ENCODE measurements at places on chromosomes 3 and 15.
A peak's percentile ranks its signal among the peaks of the same experiment; 100 is the strongest.

DNA sequence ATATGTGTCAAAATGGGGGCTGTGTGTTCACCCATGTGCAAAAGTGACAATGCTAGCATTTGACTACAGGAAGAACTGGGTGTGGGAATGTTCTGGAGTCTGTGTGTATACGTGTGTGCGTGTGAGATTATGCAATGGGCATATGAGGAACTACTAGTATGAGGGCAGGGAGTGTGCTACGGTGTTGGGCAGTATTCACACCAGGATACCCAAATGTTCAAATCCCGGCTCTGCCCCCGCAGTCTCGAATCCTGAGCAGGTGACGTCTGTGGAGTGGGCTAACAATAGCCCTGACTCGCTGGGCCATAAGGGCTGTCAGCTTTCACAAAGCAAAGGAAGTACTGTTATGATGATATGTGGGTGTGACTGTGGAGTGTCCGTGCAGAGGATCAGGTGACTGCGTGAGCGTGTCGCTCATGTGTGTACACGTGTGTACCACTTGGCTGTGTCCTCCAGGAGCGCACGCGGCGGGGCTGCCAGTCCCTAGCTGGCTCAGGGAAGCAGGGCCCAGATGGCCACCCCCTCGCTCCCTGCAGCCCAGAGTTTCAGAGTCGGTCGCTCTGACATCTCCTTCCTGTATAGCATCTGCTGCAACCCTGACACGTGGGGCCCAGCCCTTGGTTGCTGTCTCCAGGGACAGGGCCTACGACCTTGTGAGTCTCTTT lies 27.2 kb downstream of the IQSEC1 start:
- peak; percentile 81 for DNase-seq

GRCh38 chr15:73685981-73686380 lies 1.8 kb downstream of the CD276 start:
- no peak for DNase-seq

DNA sequence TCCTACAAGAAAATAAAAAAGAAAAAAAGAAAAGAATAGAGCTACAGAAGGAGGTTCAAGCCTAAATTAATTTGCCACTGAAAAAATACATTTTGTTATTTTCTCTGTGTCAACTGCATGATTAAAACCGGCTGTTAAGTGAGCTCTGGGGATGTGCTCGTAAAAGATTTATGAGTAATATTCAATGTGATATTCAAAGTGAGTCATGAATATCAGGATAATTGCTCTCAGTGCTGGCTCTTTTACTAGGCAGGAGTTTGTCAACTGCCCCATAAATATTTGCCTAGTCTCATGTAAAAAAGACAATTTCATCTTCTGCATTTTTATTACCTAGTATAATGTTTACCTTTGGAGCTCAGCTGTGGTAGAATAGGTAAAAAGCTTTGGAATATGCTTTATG lies 78.9 kb downstream of the CDIN1 start:
- no peak for DNase-seq

GRCh38 chr15:89972085-89972484 lies 29.0 kb upstream of the ZNF710 start:
- DNase-seq, result no peak

GRCh38 chr15:60371175-60372051 lies 26.4 kb downstream of the ANXA2 start:
- no peak for DNase-seq

- no peak for DNase-seq
Observed at GRCh38 chr15:62895905-62896316, 146.6 kb upstream of the TPM1 start.

DNA sequence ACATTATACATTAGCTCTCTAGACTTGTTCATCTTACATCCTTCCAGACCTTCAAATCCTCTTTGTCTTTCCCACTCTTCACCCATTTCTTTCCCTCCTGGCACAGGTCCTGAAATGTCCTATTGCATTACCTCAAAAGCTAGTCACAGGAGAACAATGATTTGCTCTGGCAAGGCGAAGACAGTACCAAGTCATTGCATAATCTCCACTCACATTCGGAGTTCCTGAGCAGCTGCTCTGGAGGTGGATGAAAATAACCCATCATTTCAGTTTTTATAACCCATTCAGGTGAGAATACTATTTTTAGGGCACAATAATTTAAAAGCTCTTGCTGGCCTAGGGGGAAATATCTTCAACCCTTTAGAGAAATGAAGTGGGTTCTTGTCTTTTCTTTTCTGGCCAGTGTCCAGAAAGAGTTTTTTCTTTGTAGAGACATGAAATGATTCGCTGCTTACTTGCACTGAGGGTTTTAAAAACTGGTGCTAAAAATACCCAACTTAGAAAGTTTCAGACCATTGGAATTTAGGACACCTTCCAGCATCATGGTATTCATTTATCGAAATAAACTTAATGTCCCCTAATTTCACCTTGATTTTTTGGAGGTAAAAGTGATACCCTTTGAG lies 23.4 kb upstream of the DYNC1LI1 start:
- DNase-seq, result no peak

GRCh38 chr15:40332113-40332781 lies 8.5 kb downstream of the CCDC9B start:
- DNase-seq, result no peak

DNA sequence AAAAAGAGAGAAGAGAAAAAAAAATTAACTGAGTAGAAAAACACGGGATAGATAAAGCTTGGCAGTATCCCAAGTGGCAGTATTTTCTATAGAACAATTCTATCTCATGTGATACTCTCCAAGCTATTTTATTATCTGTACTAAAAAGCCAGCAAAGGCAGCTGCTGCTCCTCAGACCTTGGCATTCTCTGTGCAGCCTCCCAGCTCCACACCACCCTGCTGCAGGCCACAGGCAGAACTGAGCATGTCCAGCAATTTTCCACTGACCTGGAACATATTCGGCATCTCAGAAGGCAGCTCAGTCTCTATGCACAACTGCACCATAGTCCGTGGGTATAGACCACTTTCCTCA lies 1161.4 kb downstream of the IGSF11 start:
- no peak for DNase-seq

Data from NCI-H524 treated with DMSO at 0.1 percent for 48 hours (cell line).